ENCODE measurements at places on chromosomes 12 and 14.

DNA sequence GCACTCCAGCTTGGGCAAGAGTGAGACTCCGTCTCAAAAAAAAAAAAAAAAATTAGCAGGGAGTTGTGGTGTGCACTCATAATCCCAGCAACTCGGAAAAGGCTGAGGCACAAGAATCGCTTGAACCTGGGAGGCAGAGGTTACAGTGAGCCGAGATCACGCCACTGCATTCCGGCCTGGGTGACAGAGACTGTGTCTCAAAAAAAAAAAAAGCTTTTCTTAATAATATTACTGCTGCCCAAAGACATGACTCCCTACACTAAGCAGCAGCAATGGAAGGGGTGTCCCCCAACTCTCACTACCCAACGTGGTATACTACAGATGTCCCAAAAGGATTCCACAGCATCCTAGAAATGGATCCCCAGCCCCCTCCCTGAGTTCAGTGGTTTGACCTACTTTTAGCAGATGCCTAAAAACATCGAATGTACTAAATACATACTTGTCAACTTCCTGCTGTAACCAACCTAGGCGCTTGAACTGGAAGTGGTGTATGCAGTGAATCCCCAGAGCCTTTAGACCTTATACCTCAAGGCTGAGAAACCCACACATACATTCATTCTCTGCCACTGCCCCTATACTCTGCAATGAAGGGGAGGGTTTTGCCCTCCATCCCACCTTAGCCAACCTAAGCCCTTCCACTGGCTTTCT is 8.5 kb upstream of the FKBP11 start:
- DNase-seq = no peak

DNA sequence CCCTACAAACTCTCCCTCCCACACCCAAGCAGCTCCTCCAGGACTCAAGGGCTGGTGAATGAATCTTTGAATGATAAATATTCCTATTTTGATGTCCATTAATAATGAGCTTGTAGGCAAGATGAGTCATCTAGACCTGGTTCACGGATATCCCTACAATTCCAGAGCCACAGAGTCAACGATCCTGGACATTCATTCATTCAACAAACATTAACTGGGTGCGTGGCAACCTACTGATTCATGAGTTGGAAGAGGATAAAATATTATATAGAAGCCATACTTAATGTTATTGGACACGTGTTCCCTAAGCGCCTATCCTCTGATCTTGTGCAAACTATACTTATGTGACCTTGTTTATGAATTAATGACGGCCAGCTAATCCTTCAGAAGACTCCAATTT is 420 bp upstream of the OTUB2 start:
- DNase-seq = no peak

DNA sequence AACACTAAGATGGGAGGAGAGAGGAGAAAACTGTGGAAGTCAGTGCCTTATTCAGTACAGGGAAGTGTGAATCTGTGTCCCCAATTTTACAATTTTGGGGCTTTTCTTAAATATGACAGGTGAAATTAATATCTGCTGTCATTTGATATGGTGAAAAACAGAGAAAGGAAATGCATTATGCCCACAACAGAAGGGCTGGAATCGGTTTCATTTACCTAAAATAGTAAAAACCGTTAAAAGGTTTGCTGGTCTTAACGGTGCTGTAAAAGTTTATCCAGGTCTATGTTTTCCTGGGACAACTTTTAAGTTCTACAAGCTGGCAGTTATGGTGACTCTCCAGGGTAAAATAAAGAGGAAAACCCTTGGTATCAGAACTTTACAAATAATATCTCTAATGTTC is 310.8 kb downstream of the FUT8 start:
- DNase-seq = no peak

DNA sequence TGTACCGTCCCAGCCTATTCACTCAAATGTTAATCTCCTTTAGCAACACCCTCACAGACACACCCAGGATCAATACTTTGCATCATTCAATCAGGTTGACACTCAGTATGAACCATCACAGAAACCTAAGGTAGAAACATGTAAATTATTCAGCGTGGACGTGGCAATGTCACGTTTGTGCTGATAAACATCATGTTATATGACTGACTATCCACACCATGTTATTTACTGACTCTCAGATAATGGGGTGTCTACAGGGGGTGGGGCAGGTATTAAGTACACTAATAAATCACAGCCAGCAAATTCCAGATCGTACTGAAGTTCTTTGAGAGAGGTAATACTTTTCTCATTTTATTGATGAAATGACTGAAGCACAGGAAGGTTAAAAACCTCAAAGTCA is 280.0 kb downstream of the C12orf75 start:
- no peak for DNase-seq

GRCh38 chr12:54207539-54208294 is 18.9 kb upstream of the SMUG1 start:
- DNase-seq = peak; percentile 71

GRCh38 chr12:69527506-69528272 is 57.5 kb downstream of the FRS2 start:
- DNase-seq = no peak

GRCh38 chr14:52103416-52103815 is 34.6 kb upstream of the NID2 start:
- peak; percentile 41 for DNase-seq

GRCh38 chr12:111242184-111242583 is 126.7 kb downstream of the PHETA1 start:
- DNase-seq = no peak

- no peak for DNase-seq
Measured at GRCh38 chr14:91947475-91948184, at the start of gene FBLN5. Gene FBLN5 (minus strand): TSS chr14:91947694. CDS start chr14:91947229, 465 bp downstream.

All from NCI-H2081 (cell line).